ENCODE measurements at places on chromosomes 16 and 17.

- DNase-seq: no peak
Measured at GRCh38 chr17:78555746-78556401, 21.3 kb downstream of the DNAH17 start.

DNA sequence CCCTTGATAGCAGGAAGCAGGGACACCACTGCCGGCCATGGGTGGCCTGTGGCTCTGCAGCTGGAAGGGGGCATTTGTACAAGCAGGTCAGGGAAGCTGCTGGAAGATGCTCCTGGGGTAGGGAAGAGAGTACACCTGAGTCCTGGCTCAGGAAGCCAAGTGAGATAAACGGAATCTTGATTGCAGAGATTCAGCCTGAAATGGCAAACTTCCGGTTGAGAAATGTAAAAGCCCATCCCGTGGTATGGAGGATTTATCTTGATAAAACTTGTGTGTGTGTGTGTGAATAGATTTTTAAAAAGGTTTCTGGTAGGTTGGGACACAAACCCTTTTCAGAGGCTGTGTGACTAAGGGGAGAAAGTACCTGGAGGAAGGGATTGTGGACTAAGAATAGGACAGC is 29.6 kb downstream of the C17orf100 start:
- DNase-seq: no peak

- no peak for DNase-seq
Measured at GRCh38 chr17:78572239-78573205, 4.7 kb downstream of the DNAH17 start.

GRCh38 chr16:31052114-31052513 is 18.8 kb downstream of the STX4 start:
- no peak for DNase-seq

GRCh38 chr16:29804020-29804419 is 2.3 kb upstream of the MAZ start:
- no peak for DNase-seq

GRCh38 chr17:1783834-1784611 is 22.2 kb downstream of the SERPINF1 start:
- peak; percentile 87 for DNase-seq

DNA sequence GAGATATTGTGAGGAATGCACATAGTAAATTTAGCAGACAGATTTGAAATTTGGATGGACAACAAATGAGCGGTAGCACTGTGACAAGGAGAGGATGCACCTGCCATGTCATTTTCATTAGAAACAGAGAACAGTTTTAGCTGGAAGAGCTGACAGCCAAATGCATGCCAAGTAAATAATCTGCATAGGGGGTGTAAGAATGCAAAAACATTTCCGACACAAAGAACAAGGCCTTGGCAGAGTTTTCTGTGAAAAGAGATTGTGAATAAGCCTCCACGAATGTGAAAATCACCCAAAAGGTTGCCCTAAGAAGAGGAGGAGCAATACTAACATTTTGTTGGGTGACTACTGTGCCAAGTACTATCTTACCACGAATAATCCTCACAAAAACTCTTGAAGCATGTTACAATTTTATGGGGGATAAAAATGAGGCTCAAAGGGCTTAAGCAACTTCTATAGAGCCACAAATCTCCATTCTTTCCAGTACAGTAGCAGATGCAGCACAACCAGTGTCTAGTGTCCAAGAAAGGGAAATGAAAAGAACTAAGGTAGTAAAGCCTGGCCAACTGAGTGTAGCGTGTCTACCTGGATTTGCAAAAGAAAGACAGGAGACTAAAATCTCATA is 28.3 kb downstream of the TMEM100 start:
- no peak for DNase-seq

GRCh38 chr16:79938575-79938974 is 338.0 kb upstream of the MAF start:
- no peak for DNase-seq

- DNase-seq: no peak
Measured at GRCh38 chr16:65375651-65376050, 253.8 kb upstream of the CDH11 start.

DNA sequence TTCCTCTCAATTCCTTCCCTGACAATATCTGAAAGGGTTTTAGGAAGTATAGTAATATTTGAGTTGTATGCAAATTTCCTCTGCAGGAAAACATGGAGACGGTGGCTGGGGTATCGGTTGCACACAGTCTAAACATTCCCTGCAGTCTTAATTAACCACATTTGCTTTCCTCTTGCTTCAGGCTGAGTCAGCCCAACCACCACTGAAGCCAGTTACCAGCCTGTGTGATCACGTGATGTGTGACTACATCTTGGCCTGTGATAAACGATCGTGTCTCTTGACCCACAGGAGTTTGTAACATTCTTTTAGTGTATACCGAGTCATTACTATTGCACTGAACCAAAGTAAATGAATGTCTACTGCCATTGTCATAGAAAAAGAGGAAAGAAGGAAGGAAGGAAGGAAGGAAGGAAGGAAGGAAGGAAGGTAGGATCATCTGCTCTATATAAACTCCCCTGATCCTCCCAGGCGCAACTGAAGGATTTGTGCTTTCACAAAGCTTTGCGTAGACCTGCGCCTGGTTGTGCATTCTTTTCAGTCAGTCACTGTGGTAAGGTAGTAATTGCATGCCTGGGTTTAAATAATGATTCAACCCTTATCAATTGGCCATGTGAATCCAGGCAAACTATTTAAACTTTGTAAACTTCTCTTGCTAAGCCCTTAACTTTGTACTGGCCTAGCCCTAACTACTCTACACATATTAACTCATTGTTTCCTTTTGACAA is 280.6 kb upstream of the SALL1 start:
- DNase-seq: no peak

DNA sequence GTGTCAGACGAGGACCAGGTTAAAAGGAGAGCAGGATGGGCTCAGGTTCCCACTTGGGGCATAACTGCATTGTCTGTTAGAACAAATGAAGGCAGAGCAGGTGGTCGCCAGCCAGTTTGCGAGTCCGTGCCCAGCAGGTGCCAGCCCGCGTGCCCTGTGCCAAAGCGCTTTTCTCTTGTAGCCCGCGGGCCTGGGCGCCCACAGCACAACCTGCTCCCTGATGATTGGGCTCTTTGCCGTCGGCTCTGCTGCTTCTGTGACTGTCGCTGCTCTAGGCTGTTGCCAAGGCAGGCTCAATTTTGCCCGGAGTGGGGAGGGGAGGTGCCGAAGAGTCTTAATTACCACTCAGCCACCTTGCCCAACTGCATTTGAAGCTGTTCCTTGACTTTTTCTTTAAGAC is 21.1 kb downstream of the KNOP1 start:
- no peak for DNase-seq

DNA sequence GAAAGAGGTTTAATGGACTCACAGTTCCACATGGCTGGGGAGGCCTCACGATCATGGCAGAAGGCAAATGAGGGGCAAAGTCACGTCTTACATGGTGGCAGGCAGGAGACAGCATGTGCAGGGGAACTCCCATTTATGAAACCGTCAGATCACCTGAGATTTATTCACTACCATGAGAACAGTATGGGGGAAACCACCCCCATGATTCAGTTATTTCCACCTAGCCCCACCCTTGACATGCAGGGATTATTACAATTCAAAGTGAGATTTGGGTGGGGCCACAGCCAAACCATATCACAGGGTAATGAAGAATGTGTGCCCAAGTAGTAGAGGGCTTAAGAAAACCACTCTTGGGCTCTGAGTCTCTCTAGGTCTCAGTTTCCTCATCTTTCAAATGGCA is 85.1 kb downstream of the PRKCB start:
- DNase-seq: no peak

- peak; percentile 16 for DNase-seq
Measured at GRCh38 chr16:67652578-67653127, 7.4 kb downstream of the ACD start.

- no peak for DNase-seq
Measured at GRCh38 chr17:291587-291986, 61.0 kb downstream of the RPH3AL start.

DNA sequence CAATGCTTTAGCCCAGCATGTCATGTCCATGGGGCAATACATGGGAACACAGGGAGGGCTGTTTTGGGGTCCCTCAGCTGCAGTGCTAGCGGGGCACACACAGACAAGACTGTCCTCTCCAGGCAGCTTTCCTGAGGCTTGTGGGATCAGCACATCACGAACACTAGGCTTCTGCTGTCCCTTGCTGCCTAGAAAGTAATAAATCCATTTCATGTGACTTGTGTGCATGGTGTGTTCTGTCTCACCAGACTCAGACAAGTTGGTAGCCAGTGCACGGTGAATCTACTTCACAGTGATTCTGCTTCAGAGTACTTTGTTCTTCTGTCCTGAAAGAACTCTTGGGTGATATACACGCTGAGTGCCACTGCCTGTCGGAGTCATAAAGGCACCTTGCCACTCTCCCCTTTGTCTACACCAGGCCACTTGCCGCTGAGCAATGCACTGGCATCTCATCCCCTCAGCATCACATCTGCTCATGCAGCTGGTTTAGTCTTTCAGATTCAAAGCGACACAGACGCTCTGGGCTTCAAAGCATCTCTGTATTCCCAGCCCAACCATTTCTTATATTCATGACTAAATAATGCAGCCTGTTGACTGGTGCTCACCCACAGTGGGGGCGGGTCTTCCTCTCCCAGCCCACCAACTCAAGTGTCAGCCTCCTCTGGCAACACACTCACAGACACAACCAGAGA is 95.2 kb upstream of the COX10 start:
- DNase-seq: no peak

GRCh38 chr17:61048376-61049106 is 351.1 kb upstream of the TBX2 start:
- DNase-seq: no peak

DNA sequence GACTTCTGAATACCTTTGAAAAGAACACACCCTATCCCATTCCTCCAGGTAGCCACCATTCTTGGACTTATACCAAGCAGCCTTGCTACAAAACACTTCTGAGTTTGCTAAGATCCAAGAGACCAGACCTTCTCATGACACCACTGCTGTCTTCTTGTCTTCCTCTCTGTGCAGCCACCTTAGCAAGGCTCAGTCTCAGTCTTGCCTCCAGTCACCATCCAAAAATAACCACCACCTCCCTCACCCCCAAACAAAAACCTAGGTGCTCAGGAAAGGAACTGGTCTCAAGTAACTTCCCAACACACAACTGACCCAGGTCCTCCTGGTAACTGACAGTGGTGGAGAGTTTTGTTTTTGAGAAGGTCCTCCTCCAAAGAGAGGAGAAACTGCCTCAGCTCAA is 90.9 kb upstream of the CORO6 start:
- no peak for DNase-seq

DNA sequence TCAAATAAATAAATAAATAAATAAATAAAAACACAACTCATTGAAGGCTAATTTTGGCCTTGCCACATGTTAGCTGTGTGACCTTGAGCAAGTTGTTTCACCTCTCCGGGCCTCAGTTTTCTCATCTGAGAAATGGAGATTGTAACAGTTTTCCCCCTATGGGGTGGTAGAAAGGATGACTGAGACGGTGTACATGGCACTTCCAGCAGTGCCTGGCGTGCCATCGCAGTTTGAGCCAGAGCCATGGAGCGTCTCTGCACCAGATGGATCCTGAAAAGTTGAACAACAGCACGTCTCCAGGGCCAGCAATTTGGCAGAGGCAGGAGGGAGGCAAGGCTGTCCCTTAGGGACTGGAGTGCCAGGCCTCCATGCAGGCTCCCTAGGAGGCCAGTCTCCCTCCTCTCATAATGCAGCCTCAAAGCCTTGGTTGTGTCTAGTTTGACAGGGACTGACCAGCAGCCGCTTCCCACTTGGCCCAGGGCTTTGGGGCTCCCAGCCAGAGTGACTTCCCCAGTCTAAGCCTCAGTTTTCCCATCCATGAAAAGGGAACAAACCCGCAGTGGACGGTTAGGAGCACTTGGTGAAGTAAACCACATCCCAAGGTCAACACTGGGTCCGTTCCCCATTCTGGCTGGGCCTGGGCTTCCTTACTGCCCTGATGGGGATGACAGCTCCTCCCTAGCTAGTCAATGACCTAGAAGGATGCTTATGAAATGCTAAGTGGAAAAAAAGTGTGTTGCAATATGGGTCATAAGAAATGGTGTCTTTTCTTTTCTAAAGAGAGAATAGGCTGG is 19.3 kb downstream of the SOCS1 start:
- no peak for DNase-seq

DNA sequence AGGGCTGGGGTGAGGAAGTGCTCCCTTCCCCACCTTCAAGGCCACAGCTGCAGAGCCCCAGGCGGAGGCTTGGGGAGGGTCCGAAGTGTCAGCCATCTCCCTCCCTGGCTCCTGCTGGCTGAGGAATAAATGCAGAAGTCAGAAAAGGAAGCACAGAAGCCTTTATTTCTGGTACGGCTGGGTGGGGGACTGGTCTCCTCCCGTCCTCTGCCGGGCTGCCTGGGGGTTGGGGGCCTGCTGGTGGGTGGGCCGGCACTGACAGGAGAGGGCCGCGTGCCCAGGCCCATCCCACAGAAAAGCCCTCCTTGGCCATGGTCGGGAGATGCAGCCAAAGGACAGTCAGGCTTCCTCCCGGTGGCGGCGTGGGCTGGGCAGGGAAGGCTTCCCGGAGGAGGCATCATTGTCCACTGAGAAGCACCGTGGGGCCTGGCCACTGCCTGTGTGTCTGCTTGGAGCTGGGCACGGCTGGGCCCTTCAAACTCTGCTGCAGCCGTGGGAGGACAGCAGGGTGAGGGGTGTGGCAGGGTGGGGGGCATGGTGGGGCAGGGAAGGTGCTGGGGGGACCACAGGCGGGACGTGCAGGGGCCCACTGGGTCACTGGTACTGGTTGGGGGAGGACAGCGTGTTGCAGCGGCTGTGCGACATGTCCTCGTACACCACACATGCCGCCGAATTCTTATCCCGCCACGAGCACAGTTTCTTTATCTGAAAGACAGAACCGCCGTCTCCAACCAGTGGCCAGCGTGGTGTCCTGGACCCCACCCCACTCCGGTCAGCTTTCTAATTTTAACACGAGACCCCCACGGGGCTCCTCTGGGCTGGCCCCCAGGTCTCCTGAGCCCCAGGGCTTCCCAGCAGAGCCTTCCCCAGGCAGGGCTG is 2.4 kb downstream of the CD7 start:
- DNase-seq: no peak

DNA sequence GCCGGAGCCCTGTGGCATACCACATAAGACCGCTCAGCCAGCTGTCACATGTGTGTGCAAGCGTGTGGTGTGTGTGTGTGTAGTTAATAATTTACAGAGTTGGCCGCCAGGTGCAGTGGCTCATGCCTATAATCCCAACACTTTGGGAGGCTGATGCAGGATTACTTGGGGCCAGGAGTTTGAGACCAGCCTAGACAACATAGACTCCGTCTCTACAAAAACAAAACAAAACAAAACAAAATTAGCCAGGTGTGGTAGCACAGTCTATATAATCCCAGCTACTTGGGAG is 20.4 kb downstream of the SOCS1 start:
- DNase-seq: no peak

GRCh38 chr17:30000755-30001257 is 59.4 kb downstream of the EFCAB5 start:
- DNase-seq: no peak

Data from heart right ventricle (tissue), 16 donors.